ENCODE measurements at places on chromosomes 13 and 19. TPM values are rescaled to one million over a fixed set of nuclear protein-coding genes. Genes with fewer than 3 reads are reported as not detected.

Gene PLIN4
- not detected for total RNA-seq

Gene TNFRSF19
- total RNA-seq, result not detected

Gene KLK11
- total RNA-seq, result not detected

Gene ZNF429
- total RNA-seq, result 9.2 TPM

Gene ACER1
- 3.1 TPM for total RNA-seq

Gene PLK5
- total RNA-seq, result not detected

Gene GAPDHS
- total RNA-seq, result not detected

Gene RBM42
- total RNA-seq, result 45.7 TPM

Gene ACTL9
- not detected for total RNA-seq

Gene APOC1
- total RNA-seq, result not detected

DNA sequence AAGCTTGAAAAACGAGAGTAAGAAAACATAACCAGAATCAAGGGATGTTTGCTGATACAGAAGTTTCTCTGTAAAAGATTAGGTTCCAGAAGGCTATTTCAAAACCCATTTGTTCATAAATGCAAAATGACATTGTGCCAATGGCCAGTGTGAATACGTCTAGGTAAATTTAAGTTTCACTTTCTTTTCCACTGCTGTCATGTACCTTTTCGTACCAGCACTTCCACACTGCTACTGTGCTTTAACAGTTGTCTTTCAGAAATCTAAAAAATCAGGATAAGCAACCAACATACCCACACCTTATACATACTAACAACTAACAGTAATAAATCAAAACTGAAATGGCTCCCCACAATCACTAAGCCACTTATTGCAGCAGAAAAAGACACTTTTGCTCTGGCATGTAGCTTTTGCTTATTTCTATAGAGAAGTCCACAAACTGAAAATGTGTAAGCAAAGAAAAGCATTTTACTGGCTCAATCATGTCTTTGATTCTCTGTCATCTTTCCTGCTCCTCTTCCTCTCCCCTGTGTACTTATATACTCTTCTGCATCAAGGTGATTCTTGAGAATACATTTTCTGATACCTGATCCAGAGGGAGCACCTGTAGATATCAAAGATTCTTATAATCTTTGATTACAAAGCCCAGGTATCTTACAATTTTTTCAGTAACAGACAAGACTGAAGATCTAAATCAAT, 34.3 kb downstream of the ELF1 start:
- peaks cover 25% of the 10 kb centered on the region for H3K4me1 ChIP-seq
- H3K27ac ChIP-seq, result peak overlapping the region; percentile 87
- no peaks in the 10 kb centered on the region for H3K36me3 ChIP-seq
- no peaks in the 10 kb centered on the region for H3K27me3 ChIP-seq
- peak overlapping the region; percentile 39 for H3K4me3 ChIP-seq

GRCh38 chr19:16449330-16449961, 22.3 kb downstream of the EPS15L1 start:
- H3K27me3 ChIP-seq, result no peaks in the 10 kb centered on the region
- no peak overlapping the region for H3K27ac ChIP-seq
- no peak overlapping the region for H3K4me3 ChIP-seq
- DNase-seq, result no peak
- H3K36me3 ChIP-seq, result no peaks in the 10 kb centered on the region

- H3K36me3 ChIP-seq, result no peaks in the 10 kb centered on the region
- DNase-seq, result no peak
- H3K4me1 ChIP-seq, result no peaks in the 10 kb centered on the region
- H3K27ac ChIP-seq, result no peak overlapping the region
- H3K27me3 ChIP-seq, result no peaks in the 10 kb centered on the region
These were observed 107.1 kb downstream of the UBL3 start for GRCh38 chr13:29743201-29743786.

GRCh38 chr19:29088761-29089160, 124.2 kb downstream of the UQCRFS1 start:
- no peaks in the 10 kb centered on the region for H3K4me1 ChIP-seq
- H3K27ac ChIP-seq, result no peak overlapping the region
- peaks cover 4% of the 10 kb centered on the region for H3K27me3 ChIP-seq
- H3K36me3 ChIP-seq, result no peaks in the 10 kb centered on the region
- H3K4me3 ChIP-seq, result no peak overlapping the region

- H3K36me3 ChIP-seq, result no peaks in the 10 kb centered on the region
- no peaks in the 10 kb centered on the region for H3K4me1 ChIP-seq
- H3K27me3 ChIP-seq, result peaks cover 6% of the 10 kb centered on the region
These were observed 42.2 kb upstream of the ZNF507 start for GRCh38 chr19:32303193-32303592.

GRCh38 chr19:7333198-7334118, 15.3 kb upstream of the ARHGEF18 start:
- H3K4me1 ChIP-seq, result peaks cover 20% of the 10 kb centered on the region
- DNase-seq, result no peak
- no peak overlapping the region for H3K4me3 ChIP-seq
- H3K27me3 ChIP-seq, result no peaks in the 10 kb centered on the region

DNA sequence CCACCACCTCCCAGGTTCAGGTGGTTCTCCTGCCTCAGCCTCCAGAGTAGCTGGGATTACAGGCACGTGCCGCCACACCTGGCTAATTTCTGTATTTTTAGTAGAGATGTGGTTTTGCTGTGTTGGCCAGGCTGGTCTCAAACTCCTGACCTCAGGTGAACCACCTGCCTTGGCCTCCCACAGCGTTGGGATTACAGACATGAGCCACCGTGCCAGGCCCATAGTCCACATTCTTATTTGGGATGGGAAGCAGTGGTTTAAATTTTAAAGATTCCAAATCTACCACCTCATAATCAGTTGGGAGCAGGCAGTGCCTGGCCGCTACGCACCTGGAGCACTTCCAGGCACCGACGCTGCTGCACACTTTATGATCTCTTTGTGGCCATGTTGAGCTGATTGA, 160.6 kb upstream of the SOX1 start:
- H3K4me1 ChIP-seq, result no peaks in the 10 kb centered on the region
- H3K36me3 ChIP-seq, result no peaks in the 10 kb centered on the region
- no peak overlapping the region for H3K4me3 ChIP-seq
- no peak overlapping the region for H3K27ac ChIP-seq
- no peaks in the 10 kb centered on the region for H3K27me3 ChIP-seq
- no peak for DNase-seq

DNA sequence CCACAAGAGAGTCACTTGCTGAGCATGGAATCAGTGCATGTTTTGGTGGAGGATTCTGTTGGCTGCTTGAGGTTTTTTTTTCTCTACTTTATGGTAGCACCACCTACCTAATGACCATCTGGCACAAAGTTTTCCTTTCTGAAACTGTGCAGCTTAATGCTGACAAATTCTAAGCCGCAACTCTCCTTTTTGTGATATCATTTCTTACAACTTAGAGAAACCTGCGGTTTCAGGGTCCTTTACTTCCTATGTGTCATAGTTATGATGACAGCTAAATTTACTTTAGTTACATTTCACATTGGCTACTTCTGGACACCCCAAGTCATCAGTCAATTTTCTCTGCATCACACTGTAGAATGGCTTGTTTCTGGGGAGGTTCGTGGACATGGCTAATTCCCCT, 115.4 kb upstream of the TMTC4 start:
- no peak overlapping the region for H3K4me3 ChIP-seq
- H3K27ac ChIP-seq, result no peak overlapping the region
- H3K27me3 ChIP-seq, result peaks cover 11% of the 10 kb centered on the region
- no peaks in the 10 kb centered on the region for H3K36me3 ChIP-seq
- no peak for DNase-seq

DNA sequence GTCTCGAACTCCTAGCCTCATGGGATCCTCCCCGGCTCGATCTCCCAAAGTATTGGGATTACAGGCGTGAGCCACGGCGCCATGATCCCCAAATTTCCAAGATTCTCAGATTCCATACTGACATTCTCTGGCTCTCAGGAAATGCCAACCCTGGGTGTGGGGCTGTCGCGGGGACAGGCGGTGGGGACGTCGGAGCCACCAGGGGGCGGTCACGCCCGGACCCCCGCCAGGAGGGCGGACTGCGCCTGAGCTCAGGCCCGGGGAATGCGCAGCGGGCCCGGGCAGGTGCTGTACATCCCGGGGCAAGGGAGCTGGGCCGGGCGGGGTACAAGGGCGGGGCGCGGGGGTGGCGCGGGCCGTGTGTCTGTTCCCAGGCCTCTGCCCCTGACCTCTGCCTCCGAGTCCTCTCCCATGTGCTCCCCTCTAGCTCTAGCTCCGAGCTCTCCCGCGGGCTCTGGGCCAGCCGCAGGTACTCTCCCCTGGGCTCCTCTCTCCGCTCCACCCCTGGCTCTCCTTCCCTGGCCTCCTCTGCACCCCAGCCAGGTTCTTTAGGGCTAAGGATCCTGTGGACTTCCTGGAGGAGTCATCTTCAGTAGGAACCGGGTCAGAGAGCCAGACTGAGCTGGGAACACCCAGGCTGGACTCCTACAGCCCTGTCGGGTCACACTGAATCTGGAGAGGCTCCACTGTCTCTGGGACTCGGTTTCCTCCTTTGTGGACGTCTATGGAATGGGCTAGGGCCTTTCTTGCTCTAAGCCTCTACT, 2.4 kb downstream of the PPP1R13L start:
- no peak overlapping the region for H3K4me3 ChIP-seq
- H3K27me3 ChIP-seq, result peaks cover 43% of the 10 kb centered on the region
- H3K4me1 ChIP-seq, result peaks cover 57% of the 10 kb centered on the region
- H3K27ac ChIP-seq, result no peak overlapping the region

GRCh38 chr13:79432992-79433391, 26.9 kb upstream of the RBM26 start:
- H3K27ac ChIP-seq, result no peak overlapping the region
- no peaks in the 10 kb centered on the region for H3K4me1 ChIP-seq
- H3K27me3 ChIP-seq, result no peaks in the 10 kb centered on the region
- H3K4me3 ChIP-seq, result no peak overlapping the region

DNA sequence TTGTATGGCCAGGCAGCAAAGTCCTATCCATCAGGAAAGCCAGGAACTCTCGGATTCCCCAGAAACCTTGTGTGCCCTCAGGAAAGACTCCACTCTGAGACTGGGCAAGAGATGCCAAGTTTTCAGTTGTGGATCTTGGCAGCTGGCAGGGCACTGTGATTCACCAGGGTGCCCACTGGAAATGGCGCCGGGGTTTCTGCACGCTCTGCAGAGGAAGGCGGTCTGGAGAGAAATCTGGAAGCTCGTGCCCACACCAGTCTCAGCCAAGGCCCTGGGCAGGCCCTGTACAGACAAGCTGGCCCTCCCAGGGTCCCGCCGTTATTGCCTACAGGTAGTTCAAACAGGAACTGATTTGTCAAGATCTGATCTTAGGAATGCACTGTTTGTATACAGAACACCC, 4.9 kb downstream of the NAPA start:
- H3K27me3 ChIP-seq, result no peaks in the 10 kb centered on the region
- DNase-seq, result no peak
- H3K4me3 ChIP-seq, result no peak overlapping the region
- no peak overlapping the region for H3K27ac ChIP-seq
